ENCODE measurements at places on chromosomes 7 and 10.

DNA sequence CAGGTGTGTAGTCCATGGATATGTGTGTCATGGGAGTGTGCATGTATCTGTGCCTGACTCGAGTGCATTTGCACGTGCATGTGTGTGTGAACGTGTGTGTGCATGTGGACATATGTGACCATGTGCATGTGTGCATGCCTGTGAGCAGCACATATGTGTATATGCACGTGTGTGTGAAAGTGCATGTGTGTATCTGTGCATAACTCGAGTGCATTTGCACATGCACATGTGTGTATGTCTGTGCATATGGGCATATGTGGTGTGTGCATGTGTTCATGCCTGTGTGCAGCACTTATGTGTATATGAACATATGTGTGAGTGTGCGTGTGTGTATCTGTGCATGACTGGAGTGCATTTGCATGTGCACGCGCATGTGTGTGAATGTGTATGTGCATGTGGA is 35.2 kb upstream of the GNA12 start:
- DNase-seq = no peak

GRCh38 chr10:100153239-100153825 is 32.5 kb downstream of the ERLIN1 start:
- DNase-seq = no peak

- DNase-seq = peak; percentile 90
Measured at GRCh38 chr7:114889646-114890285, 32.1 kb upstream of the MDFIC start.

DNA sequence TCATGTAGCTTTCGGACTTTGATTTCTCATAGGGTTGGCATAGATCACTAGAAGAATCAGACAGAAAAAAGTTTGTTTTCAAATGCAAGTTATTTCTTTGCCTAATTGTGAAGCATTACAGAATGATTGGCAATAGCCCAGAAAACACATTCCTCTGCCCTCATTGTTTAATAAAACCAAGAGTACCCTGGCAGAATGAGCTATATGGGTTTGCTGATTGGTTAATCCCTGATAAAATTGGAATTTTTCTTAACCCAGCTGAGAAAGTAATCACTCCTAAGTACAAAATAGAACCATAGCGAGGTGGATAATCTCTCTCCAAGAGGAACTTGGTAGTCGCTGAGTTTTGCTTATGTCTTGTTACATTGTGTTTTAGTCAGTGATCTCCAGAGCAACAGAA is 30.9 kb upstream of the CREB5 start:
- DNase-seq = no peak

DNA sequence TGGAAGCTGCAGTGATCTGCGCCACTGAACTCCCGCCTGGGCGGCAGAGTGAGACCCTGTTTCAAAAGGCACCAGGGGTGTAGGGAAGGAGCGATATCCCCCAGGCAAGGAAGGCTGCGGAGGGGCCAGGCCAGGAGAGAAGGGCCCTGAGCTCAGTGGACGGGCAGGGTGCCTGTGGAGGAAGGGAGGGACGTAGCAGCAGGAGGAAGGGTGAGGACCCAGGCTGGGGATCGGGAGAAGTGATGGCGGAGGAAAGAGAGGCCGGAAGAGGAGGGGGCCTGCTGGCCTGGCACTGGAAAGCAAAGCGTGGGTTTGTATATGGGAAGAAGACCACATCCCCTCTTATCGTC is 45.6 kb downstream of the ALOX5 start:
- no peak for DNase-seq

DNA sequence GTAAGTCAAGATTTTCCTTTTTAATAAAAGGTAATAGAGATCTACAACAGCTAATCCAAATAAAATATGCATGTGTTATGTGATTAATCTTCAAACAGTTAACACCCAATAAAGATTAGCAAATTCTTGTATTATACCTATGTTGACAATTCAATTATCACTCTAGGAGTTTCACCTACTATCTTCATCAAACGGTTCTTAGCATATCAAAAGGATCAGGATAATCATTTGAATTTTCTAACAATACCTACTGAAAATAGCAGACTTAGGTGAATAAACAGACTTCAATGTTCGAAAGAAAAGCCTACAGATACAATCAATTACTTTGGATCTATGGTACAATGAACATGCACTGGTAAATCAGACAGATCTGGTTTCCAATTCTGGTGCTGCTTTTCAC is 268.3 kb downstream of the CACNA2D1 start:
- no peak for DNase-seq

GRCh38 chr10:86007171-86007570 is 359.4 kb downstream of the GRID1 start:
- DNase-seq = no peak

DNA sequence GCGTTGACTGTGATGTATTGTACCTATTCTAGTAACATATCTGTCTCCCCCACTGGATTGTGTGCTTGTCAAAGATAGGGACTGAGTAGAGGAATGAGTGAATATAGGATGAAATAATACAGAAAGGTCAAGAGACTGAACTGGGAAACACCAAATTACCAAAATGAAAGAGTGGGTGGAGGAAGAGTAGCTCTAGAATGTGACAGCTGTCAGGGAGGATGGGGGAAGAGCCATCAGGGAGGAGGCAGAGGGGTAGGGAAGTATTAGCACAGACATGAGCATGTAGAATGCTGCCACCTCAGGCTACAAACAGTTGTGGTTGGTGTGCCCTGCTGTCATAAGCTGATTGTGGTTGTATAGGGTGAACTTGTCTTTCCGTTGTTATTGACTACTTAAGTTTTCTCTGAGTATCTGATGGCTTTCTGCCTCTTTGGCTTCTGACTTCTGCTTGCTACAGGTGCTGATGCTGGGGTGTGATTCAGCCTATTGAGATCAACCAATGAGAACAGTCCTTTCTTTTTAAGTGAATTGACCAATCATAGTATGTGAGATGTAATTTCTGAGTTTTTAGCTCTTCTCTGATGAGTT is 5.6 kb downstream of the CCSER2 start:
- no peak for DNase-seq

DNA sequence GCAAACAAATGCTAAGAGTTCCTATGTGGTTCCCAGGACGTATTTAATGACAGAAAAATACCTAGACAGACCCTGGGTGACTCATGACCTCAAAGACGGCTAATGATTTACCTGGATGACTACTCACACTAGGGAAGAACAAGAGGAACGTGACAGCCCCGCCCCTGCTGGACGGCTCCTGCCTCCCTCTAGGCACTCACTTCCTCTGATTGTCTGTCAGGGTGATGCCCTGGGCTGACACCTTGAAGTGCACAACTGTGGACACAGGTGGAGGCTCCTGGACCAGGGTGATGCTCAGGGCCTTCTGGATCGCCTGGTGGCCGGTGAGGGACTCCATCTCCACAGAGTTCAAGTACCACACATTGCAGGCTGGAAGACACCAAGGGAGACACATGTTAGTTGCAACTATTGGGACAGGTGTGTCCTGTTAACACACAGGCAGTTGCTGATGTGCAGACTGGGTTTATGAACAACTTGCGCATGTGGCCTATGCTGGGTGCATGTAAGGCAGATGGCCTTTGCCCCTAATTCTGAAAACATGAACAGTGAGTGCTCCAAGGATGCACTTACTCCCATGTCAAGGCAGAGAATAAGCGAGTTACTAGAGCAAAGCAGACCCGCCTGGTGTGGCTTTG is 298.3 kb downstream of the TNS3 start:
- DNase-seq = no peak

- peak; percentile 29 for DNase-seq
Measured at GRCh38 chr10:87842776-87843497, 20.4 kb downstream of the KLLN start.

- no peak for DNase-seq
Measured at GRCh38 chr10:103742824-103743223, 112.6 kb downstream of the SH3PXD2A start.

- DNase-seq = no peak
Measured at GRCh38 chr7:97043281-97043680, 18.6 kb upstream of the DLX5 start.

DNA sequence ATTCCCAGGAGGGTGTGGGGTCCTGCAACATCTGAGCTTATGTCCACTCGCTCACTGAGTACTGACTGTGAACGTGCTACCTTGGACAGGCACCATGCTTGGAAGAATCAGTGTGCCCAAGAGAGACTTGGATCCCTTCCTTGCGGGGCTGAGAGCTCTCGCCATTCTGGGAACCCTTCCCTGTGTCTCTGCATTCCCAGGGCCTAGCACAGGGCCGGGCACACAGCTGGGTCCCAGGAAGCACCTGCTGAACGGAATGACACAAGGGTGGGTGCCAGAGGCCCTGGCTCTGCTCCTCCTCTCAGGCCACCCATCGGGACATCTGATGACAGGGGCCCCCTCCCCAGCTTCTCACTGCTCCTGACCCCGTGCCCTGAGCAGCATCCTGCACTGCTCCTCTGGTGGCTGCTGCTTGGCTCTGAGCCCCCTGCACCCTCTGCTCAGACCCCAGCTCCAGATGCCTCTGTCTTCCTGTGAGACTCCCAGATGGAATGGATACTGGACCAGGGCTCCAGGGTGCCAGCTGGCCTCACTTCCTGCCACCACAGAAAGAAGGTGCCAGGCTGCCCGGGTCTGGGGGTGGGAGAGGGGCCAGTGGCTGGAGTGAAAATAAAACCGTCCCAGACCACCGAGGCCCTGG is 129.6 kb downstream of the NEURL1 start:
- DNase-seq = no peak

DNA sequence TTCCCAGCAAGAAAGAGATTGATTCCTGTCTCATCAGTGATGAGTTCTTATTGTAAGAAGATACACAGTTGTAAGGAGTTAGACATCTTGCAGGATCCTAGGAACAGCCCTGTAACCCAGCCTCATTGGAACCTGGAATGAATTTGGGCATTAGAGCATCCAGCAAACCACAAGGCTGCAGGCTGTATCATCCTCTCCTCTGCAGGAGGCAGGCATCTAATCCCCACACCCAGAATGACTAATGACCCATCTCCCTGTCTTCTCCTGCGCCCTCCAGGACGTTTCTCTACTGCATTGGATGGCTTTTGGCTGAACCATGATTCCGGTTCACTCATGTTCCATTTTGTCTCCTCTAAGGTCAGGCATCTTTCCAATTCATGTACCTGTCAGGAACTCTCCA is 233.9 kb downstream of the POU6F2 start:
- DNase-seq = no peak
